AG04450 (cell line): ENCODE measurements at places on chromosomes 3 and 15.

- DNase-seq = no peak
These were observed 180.6 kb downstream of the EPHA6 start for GRCh38 chr3:96994988-96995387.

DNA sequence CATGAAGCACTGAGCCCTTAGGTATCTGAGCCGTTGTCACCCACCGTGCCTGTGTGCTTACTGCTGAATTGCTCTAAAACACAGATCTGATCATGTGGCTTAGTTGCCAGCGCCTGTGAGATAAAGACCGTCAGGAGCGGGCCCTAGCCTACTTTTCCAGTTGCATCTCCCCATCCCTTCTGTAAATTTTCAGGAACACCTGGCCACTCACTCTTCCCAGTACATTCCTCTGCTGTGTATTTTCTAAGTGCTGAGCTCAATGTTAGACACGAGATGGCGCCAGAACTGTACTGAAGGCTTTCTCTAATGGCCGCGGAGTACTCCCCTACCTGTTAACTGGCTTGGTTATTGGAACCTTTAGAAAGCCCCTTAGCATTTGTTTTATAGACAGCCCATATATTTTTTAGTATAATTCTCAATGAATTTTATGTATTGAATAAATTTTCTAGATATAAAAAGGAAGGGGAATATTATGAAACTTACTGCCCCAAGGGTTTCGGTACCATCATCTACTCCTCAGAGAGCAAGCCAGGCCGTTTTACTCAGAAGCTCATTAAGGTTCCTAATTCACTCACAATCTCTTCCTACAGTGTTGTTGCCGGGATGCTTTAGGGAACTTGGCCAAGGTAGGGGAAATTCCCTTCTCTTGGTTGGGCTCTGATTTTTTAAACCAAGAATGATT is 16.7 kb upstream of the WNT7A start:
- DNase-seq = peak; percentile 20

- DNase-seq = no peak
These were observed 11.2 kb downstream of the CSNK1G1 start for GRCh38 chr15:64344651-64345294.

DNA sequence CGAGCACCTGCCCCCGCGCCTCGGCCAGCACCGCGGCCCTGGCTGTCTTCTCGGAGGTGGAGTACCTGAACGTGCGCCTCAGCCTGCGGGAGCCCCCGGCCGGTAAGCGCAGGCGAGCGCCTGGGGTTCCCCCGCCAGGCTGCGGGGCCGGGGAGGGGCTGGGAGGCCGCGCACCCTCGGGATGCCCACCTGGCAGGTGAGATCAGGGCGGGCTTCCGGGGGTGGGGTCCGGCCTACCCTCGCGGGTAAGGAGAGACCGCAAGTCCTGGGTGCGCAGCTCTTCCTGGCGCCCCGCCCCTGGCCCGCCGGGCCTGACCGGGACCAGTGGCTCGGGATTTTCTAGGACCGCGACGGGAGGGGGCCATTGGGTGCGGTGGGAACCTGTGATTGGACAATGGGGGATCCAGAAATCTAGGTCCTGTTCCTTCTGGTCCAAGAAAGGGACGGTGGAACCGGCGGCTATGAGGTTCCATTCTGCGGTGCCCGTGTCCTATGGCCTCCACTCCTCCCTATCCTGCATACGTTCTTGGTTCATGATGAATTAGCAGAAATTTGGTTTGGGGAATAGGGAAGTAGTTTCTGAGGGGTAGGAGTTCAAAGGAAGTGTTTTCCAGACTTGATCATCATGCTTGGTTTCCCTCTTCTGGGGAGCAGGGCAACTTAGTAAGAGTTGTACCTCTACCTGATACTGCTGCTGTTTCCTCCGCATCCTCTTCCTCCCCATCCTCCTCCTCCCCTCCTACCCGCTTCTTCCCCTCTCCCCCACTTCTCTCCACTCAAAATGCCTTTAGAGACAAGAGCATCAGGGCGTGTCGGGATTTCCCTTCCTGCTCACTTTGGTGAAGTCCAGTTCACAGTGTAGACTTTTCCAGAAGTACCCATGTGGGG is 808 bp downstream of the ARRDC4 start:
- DNase-seq = no peak

- DNase-seq = no peak
These were observed 36.9 kb downstream of the LRRFIP2 start for GRCh38 chr3:37137516-37137915.

DNA sequence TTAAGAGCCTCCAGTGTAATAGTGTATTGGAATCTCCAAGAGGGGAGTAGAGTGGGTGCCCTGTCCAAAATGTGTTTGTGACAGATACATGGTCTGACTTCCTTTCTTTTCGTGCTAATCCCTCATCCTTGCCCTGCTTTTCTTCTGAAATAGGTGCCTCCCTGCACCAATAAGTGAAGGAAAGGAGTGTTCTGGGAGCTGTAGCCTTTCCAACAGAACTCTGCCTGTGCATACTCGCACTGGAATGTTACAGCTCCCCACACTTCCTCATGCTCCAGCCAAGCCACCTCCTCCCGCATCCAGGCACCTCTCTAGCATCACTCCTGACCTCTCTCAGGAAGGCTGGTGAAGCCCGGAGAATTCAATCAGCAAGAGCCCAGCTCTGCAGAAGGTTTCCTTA is 478.0 kb downstream of the GABRG3 start:
- no peak for DNase-seq

- DNase-seq = no peak
These were observed 54.9 kb upstream of the LRTM1 start for GRCh38 chr3:54982807-54983206.

DNA sequence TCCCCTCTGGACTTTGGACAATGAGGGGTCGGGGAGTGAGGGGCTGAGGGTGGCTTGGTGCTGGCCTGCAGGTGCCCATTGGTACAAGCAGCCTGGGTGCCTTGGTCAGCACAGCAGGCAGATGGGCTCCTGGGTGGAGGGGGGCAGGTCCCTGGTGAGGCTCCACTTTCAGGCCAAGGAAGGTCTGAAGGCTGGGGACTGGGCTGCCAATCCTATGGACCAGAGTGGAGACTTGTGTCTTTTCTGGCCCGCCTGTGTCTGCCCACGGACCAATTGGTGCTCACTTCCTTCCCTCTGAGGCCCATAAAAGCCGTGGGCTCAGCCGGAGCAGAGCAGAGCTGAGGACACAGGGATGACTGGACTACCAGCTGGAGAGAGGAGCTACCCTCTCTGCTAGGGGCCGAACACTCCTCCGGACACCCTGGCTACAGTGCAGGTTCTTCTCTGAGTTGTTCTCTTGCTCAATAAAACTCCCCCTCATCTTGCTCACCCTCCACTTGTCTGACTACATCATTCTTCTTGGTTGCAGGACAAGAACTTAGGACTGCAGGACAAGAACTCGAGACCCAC is 31.9 kb upstream of the IREB2 start:
- DNase-seq = no peak

DNA sequence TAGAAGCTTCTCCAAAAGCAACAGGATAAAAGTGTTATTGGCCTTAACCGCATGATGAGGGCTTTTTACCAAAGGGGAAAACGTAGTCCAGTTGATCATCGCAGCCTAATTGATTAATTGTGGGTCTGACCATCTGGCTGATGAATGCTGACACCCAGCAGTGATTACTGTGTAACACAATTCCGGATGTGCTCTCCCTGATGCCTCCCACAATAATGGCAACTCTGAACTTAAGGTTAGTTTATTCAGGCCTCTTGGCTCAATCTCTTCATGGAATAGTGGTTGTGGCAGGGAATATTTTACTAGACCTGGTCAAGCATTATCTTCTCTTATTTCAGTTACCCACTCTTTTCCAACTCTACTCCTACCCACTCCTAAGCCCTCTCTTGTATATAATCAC is 332.9 kb downstream of the TIGIT start:
- DNase-seq = no peak

GRCh38 chr3:171457607-171458061 is 2.6 kb downstream of the TNIK start:
- no peak for DNase-seq

DNA sequence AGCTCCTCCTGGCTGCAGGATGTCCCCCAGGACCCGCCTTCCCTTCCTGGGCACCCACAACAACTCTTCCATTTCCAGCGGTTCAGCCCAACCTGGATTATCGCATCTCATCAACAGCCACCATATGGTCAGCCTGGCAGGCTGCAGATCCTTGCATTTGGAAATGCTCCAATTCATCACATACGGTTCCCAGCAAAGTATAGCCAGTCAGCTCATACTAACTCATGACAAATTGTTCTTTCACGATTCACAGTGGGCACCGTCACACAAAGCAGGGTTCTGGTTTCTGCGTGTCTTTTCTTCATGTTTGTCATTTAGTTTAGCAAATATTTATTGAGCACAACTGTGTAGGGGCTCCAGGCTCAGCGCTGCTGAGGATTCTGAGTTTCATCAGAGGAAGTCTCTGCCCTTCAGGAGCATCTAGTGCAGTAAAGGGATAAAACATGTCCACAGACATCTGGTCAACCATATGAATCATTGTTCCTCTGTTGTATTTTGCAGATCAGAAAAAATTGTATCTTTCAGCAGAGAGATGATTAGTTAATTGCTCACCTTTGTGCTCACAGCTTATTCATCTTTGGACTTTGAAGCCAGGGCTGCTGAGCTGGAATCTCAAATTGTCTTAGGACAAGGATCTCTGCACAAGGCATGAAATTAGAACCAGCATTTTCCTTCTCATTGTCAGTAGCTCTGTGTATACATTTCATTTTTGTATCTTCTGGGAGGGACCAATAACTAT is 125.1 kb downstream of the GABRG3 start:
- no peak for DNase-seq

GRCh38 chr15:40032125-40032839 is 6.7 kb downstream of the SRP14 start:
- DNase-seq = no peak

- no peak for DNase-seq
These were observed 408 bp downstream of the WDR82 start for GRCh38 chr3:52277972-52278509.

DNA sequence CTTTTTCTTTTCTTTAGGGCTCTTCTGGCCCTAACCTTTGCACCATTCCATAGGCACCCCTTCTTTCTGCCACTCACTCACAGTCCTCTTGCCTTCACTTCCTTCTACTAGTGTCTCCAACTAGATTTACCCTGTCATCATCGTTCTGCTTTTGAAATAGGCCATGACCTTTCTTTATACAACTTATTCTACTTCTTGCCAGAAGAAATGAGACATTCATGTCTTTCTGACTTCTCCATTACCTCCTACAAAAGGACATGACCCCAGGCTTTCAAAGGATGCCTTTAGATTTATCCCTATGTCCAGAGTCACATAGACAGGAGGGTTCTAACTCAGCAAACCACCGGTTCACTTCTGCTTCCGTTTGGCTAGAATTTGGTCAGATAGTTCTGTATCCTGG is 336.4 kb upstream of the LRRFIP2 start:
- DNase-seq = no peak
